ENCODE measurements at places on chromosomes 3 and 15. TPM values are rescaled to one million over a fixed set of nuclear protein-coding genes. Genes with fewer than 3 reads are reported as not detected.

The GPR171 gene
- polyA plus RNA-seq, result not detected

The GRK7 gene
- 0.13 TPM for polyA plus RNA-seq

The SLC6A20 gene
- polyA plus RNA-seq, result 0.10 TPM

DNA sequence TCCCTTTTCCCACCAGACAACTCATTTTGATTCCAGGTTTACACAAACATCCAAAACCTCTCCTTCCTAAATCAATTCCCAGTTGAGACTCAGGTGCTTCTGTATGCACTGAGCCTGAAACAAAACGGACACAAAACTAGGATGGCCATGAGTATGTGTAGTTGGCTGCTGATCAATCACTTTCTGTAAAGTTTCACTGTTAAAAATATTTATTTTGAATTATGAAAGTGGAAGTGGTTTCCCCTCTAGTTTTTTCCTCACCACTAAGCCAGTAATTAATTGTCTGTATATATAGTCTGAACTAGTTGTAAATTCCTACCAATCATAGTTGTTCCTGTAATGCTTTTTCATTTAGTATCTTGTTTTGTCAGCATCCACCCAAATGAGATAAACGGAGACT is 51.7 kb upstream of the TSPAN3 start:
- DNase-seq, result no peak

GRCh38 chr3:4978966-4979427 is 240 bp upstream of the BHLHE40 start:
- peak; percentile 86 for DNase-seq

- DNase-seq, result no peak
Measured at GRCh38 chr15:92884436-92885223, 15.5 kb upstream of the CHD2 start.

GRCh38 chr15:67915461-67916374 is 75.9 kb upstream of the RNU6-1 start:
- DNase-seq, result peak; percentile 87

DNA sequence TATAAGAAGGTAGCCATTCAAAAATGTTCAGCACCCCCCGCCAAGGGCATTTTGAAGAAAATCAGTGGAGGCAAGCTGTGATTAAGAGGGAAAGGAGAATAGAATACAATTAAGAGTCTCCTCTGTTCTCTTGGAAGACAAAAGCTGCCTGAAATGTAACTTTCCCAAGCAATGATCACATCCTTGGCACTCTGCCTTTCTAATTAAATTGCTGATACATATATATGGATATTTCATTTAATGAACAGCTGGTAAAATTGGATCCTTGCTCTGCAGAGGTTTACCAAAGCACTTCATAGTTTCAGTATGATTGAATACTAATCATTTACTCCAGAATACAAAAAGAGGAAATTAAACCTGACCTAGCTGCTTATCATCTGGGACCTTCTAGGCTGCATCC is 10.4 kb downstream of the COL6A6 start:
- DNase-seq, result no peak

DNA sequence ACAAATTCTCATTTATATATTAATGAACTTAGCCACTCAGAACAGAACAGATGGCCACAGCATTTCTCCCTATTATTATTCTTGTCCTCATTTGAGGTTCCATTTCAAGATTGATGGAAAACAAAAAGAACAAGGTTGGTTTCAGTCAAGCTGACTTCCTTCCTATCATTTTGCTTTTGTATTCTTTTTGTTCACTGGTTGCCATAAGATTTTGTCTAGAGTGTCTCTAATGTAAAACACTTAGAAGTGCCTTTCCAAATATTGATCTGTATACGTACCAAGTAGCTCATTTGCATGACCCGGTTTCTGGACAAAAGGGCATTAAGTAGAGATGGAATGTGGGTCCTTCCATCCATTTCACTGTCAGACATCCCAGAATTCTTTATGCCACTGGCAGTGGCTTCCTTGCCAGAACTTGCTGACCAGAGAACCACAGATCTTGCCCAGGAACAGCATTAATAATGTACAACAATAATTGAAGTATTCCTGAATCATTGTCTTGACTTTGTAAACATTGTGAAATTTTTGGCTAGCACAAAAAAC is 63.8 kb downstream of the PEX5L start:
- no peak for DNase-seq
